ENCODE measurements at places on chromosomes 6 and 20. TPM values are rescaled to one million over a fixed set of nuclear protein-coding genes. Genes with fewer than 3 reads are reported as not detected.

The BEND6 gene
- polyA plus RNA-seq: 1.0 TPM

The OPN5 gene
- polyA plus RNA-seq: 0.04 TPM

The BPI gene
- polyA plus RNA-seq: not detected

The PKHD1 gene
- under 0.01 TPM for polyA plus RNA-seq

Measured in keratinocyte (primary cell).